Activated CD4-positive, alpha-beta T cell treated with anti-CD3 and anti-CD28 coated beads for 4 hours (primary cell): ENCODE measurements at places on chromosomes 16 and 17.

- no peak for DNase-seq
Observed at GRCh38 chr17:79085154-79085920, 10.7 kb downstream of the ENGASE start.

GRCh38 chr17:44912763-44913544 is 2.3 kb downstream of the GFAP start:
- DNase-seq: no peak

DNA sequence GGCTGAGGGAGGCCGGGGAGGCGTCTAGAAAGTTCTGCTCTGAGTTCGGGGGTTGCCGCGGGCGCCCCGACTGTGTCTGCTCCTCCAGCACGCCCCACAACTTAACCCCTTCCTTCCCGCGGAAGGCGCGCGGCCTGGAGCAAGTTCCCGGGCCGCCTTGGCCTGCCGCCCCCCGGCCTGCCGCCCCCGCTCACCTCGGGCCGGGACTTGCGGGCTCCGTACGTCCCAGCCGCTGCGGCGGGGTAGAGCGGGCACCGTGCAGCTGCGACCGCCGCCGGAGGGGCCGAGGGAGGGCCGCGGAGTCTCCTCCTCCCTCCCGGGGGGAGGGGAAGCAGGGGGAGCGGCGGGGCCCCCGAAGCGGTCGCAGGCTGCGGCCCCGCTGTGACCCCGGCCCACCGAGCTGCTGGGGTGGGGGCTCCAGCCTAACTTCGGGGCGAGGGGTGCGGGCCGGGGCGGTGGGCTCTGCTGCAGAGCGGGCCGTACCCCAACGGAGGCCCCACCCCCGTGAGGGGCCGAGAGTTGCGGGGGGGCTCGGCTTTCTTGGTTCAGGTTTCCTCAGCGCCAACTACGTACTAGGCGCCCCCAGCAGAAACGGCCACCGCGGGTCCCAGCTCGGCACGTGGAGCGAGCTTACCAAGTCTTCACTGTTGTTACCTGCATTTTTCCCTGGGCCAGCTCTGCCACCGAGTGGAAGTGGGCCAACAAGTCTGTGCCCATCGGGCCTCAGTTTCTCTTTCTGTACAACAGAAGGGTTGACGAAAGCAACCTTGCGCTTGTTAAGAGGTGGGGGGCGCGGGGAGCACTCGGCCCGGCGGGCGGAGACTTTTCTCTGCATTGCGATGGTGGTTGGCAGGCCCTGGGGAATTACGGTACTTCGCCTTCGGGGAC is at the start of gene CCDC102A:
Gene CCDC102A, minus strand, starts transcription at position 266 of the 888 bp plus-strand sequence. CDS start 7,394 bp downstream, outside the sequence.
- peak; percentile 46 for DNase-seq

GRCh38 chr17:11953924-11954323 is 43.4 kb downstream of the ZNF18 start:
- no peak for DNase-seq
